ENCODE measurements at places on chromosomes 13 and 19.

- no peak for DNase-seq
These were observed 84.4 kb upstream of the SPATA13 start for GRCh38 chr13:24076109-24076508.

GRCh38 chr13:46982856-46983582, 86.2 kb upstream of the HTR2A start:
- peak; percentile 29 for DNase-seq

GRCh38 chr19:33686262-33686661, 64.5 kb downstream of the CHST8 start:
- no peak for DNase-seq

DNA sequence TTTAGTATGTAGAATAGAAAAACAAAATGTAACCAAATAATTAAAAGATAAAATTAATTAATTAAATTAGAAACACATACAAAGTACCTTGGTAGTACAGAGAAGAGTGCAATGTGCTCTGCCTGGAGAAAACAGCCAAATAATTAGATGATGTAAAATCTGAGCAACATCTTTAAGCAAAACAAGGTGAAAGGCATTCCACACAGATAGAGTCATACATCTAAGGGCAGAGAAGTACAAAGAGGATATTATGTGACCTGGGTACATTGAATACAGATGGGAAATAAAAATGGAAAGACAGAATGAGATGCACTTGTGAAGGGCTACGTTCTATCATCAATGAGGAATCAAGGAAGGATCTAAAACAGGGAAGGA, 25.2 kb upstream of the FNDC3A start:
- DNase-seq = no peak

- peak; percentile 78 for DNase-seq
These were observed 776.9 kb downstream of the GPC5 start for GRCh38 chr13:92175330-92175729.

GRCh38 chr13:30580852-30581502, 36.7 kb upstream of the USPL1 start:
- no peak for DNase-seq

DNA sequence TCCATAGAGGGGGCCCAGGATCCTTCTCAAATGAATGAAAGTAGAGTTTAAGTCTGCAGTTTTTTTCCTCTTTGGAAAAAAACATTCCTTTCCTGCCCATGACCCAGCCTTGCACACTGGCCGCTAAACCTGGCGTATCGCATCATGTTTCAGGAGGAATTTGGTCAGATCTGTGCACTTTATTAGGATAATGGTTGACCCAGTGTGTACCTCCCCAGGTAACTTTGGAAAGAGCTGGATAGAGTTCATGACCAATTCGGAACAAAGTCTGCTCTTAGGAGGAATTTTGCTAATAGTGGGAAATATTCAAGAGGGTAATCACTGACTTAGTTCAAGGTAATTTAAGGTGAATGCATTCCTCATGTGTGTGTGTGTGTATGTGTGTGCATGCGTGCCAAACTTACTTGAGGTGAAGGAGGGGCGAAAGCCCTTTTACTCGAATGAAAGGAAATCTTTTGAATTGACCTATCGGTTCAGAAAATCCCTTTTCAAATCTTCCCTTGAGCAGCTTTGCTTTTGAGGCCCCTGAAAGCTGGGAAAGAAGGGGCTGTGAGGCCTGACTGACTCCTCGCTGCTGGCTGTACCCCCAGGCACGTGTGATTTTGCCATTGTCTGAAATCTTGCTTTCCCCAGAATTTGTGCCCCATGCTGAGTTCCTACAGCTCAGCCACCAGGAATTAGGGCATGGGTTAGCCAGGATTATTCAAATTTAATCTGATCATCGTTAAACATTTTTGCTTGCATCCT, 46.3 kb downstream of the SIPA1L3 start:
- DNase-seq = no peak

GRCh38 chr13:42039946-42040729, 8.3 kb upstream of the DGKH start:
- DNase-seq = peak; percentile 73

GRCh38 chr13:47005756-47006414, 109.0 kb upstream of the HTR2A start:
- no peak for DNase-seq

- no peak for DNase-seq
These were observed 19.4 kb downstream of the GPC5 start for GRCh38 chr13:91417660-91418325.

- DNase-seq = no peak
These were observed 114.2 kb upstream of the MIR17HG start for GRCh38 chr13:91233291-91233690.

DNA sequence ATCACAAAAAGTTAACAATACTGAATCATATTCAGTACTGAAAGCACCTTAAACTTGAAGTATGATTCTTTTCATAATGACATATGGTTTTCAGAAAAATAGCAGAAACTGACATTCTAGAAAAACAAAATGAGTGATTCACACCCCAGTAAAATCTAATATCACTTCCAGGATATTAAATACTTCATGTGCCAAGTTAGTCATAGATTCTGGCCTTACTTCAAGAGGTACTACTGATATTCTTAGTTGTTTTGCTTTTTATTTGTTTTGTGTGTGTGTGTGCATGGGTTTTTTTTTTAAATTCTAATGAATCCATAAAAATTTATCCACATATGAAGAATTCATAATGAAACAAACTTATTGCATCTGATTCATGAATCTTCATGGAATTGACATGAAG, 207.9 kb upstream of the UFM1 start:
- no peak for DNase-seq

Data from KBM-7 (cell line).